GM12865 (cell line): ENCODE measurements at places on chromosomes 16 and 17.

- DNase-seq: peak; percentile 26
These were observed 39.1 kb downstream of the HOXB1 start for GRCh38 chr17:48491527-48492273.

- DNase-seq: no peak
These were observed 378.0 kb downstream of the SLC39A11 start for GRCh38 chr17:72714357-72714966.

- no peak for DNase-seq
These were observed 2.2 kb downstream of the GRB7 start for GRCh38 chr17:39739885-39740356.

DNA sequence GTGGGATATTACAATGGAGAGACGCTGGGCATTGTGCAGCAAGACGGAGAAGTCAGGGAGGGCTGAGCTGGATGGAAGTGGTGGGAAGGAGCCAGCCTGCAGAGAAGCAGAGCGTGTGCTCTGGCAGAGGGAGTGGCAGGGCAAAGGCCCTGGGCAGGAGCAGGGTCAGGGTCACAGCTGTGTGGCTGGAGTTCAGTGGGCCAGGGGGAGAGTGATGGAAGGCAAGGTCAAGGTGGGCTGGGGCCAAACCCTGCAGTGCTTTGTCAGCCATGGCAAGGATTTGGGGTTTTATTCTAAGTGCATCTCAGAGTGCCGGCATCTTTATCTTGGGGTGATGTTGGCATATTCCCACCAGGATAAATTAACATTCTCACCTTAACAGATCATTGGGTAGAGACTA, 31.9 kb upstream of the C16orf78 start:
- no peak for DNase-seq

- DNase-seq: no peak
These were observed 26.2 kb upstream of the MAP3K14 start for GRCh38 chr17:45342871-45343526.
